Neuronal stem cell (in vitro differentiated cells): ENCODE measurements at places on chromosomes 6 and 20.

GRCh38 chr6:154266560-154267099 lies 90.0 kb downstream of the IPCEF1 start:
- DNase-seq: no peak

DNA sequence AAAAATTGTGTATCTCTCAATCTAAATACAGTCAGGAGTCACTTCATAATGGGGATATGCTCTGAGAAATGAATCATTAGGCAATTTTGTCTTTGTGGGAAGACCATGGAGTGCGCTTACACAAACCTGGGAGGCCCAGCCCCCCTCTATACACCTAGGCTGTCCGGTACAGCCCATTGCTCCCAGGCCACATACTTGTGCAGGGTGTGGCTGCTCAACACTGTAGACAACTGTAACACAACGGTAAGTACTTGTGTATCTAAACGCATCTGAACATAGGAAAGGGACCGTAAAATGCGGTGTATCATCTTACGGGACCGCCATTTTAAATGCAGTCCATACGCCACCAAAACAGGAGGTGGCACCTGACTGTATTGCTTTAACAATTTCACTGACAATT lies 58.0 kb upstream of the FRMD1 start:
- no peak for DNase-seq

GRCh38 chr6:48183811-48184605 lies 73.0 kb upstream of the PTCHD4 start:
- DNase-seq: no peak

- no peak for DNase-seq
These were observed 15.3 kb downstream of the BANF2 start for GRCh38 chr20:17715075-17715474.

DNA sequence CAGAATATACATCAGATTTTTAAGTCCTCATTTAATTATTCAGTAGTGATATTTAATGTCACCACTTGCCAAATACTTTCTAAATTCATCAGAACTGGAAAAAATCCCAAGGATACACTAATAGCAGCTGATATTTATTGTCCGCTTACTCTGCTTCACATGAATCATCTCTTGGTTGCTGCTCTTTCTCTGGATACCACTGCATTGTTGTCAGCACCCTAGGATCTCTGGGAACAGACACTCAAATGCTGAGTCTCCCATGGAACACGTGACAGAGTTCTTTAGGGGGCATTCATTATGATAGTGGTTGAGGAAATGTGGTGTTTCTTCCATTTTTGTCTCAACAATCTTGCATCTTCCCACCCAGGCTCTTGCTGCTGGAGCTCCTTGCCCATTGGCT lies 318.0 kb downstream of the RFPL4B start:
- DNase-seq: no peak
